ENCODE measurements at places on chromosomes 5 and 9. TPM values are rescaled to one million over a fixed set of nuclear protein-coding genes. Genes with fewer than 3 reads are reported as not detected.

SLC25A2 gene
- total RNA-seq = not detected

IL11RA gene
- 20.7 TPM for total RNA-seq

NR2F1-AS1 gene
- total RNA-seq = not detected

IFNA2 gene
- not detected for total RNA-seq

DDX46 gene
- 60.8 TPM for total RNA-seq

PCDHB5 gene
- total RNA-seq = not detected
